ENCODE measurements at places on chromosomes 1 and 21.

GRCh38 chr1:97368296-97368695 is 552.5 kb downstream of the DPYD start:
- no peak overlapping the region for H3K27ac ChIP-seq
- no peaks in the 10 kb centered on the region for H3K4me1 ChIP-seq
- no peak for DNase-seq
- peaks cover 5% of the 10 kb centered on the region for H3K36me3 ChIP-seq
- H3K4me3 ChIP-seq = no peak overlapping the region

DNA sequence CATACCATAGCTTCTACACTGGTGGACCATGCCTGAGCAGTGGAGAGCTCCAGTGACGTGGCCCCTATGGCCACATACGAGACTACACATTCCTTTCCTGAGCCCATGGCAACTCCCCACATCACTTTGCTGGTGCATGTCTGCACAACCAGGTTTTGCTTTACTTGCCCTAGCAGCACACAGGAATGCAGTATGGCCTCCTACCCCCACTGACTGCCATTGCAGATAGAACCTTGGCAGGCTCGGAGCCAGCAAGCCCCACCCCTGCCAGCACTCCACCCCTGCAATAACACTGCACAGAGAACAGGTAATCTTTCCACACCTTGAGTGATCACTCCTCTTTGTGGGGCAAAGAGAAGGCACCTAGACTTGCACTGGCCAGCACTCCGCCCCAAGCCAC is 531.9 kb upstream of the CAMK1G start:
- no peak overlapping the region for H3K4me3 ChIP-seq
- H3K27ac ChIP-seq = no peak overlapping the region
- no peaks in the 10 kb centered on the region for H3K36me3 ChIP-seq
- no peaks in the 10 kb centered on the region for H3K4me1 ChIP-seq
- DNase-seq = no peak

GRCh38 chr1:226082959-226083301 is 20.4 kb downstream of the H3-3A start:
- peak overlapping the region; percentile 73 for H3K4me3 ChIP-seq
- DNase-seq = peak; percentile 71
- H3K4me1 ChIP-seq = peaks cover 10% of the 10 kb centered on the region
- no peaks in the 10 kb centered on the region for H3K27me3 ChIP-seq
- H3K36me3 ChIP-seq = no peaks in the 10 kb centered on the region

DNA sequence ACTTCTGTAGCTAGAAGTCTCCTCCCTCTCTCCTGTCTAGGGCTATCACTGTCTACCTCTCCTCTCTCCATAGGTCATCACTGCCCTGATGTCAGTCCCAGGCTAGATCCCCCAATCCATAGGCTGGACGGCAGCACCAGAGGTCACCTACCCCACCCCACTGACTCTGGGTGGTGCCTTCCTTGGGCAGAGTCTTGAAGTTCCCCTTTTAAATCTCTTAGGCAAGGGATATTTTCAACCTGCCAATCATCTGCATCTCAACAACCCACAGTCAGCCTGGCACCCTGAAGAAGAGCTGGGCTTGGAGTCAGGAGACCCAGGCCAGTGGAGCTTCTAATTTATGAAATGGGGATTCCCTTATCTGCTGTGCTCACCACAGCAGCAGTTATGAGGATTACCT is 13.2 kb downstream of the MYBPH start:
- H3K4me3 ChIP-seq = no peak overlapping the region
- H3K27me3 ChIP-seq = no peaks in the 10 kb centered on the region
- no peaks in the 10 kb centered on the region for H3K4me1 ChIP-seq
- H3K27ac ChIP-seq = no peak overlapping the region
- no peak for DNase-seq

DNA sequence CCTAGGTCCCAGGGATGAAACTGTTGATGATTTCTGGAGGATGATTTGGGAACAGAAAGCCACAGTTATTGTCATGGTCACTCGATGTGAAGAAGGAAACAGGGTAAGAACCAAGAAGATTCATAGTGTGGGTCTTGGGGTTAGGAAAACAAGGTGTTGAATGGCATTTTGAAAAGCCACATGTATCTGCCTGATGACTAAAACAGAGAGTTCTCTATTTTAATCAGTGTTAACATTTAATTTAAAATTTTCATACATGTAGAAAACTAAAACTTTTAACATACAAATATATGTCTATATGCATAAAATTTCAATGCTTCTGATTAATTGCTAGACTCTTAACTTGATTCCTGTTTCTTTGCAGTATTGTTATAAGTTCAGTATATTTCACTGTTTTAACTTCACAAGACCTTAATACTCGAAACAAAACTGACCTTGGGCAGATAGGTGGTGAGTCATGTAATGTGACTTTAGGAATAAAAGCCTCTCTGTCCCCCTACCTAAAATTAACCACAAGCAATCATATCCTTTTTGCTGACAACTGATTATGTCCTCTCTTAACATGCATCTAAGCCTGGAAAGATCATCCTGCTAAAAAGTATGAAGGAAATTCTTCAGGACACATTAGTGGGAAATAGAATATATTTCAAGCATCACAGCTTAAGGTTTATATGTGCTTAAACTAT is 95.6 kb downstream of the PTPRC start:
- H3K27ac ChIP-seq = no peak overlapping the region
- DNase-seq = no peak
- no peaks in the 10 kb centered on the region for H3K4me1 ChIP-seq
- peaks cover 3% of the 10 kb centered on the region for H3K36me3 ChIP-seq
- H3K27me3 ChIP-seq = no peaks in the 10 kb centered on the region
- no peak overlapping the region for H3K4me3 ChIP-seq

- H3K4me3 ChIP-seq = no peak overlapping the region
- no peak for DNase-seq
- no peak overlapping the region for H3K27ac ChIP-seq
- H3K36me3 ChIP-seq = no peaks in the 10 kb centered on the region
- H3K27me3 ChIP-seq = no peaks in the 10 kb centered on the region
- H3K4me1 ChIP-seq = peaks cover 10% of the 10 kb centered on the region
Observed at GRCh38 chr1:205588636-205589035, 43.2 kb downstream of the ELK4 start.

- no peak for DNase-seq
- no peaks in the 10 kb centered on the region for H3K27me3 ChIP-seq
- no peak overlapping the region for H3K27ac ChIP-seq
Observed at GRCh38 chr21:23217597-23217996, 2219.4 kb downstream of the NCAM2 start.

GRCh38 chr1:119371815-119372214 is 3.2 kb downstream of the HAO2 start:
- no peak overlapping the region for H3K4me3 ChIP-seq
- no peaks in the 10 kb centered on the region for H3K4me1 ChIP-seq
- H3K27ac ChIP-seq = no peak overlapping the region
- no peak for DNase-seq
- H3K36me3 ChIP-seq = no peaks in the 10 kb centered on the region

- peaks cover 19% of the 10 kb centered on the region for H3K4me1 ChIP-seq
- H3K27me3 ChIP-seq = no peaks in the 10 kb centered on the region
- no peaks in the 10 kb centered on the region for H3K36me3 ChIP-seq
Observed at GRCh38 chr1:23593042-23593521, 33.8 kb upstream of the ID3 start.

- DNase-seq = no peak
- peaks cover 82% of the 10 kb centered on the region for H3K36me3 ChIP-seq
- no peaks in the 10 kb centered on the region for H3K4me1 ChIP-seq
Observed at GRCh38 chr21:46394595-46395104, 64.0 kb upstream of the DIP2A start.

- peak overlapping the region; percentile 76 for H3K27ac ChIP-seq
- no peak overlapping the region for H3K4me3 ChIP-seq
- H3K27me3 ChIP-seq = no peaks in the 10 kb centered on the region
Observed at GRCh38 chr1:99669376-99669775, 23.5 kb downstream of the PALMD start.

GRCh38 chr1:83693427-83694126 is 305.4 kb downstream of the TTLL7 start:
- H3K36me3 ChIP-seq = no peaks in the 10 kb centered on the region
- peak overlapping the region; percentile 40 for H3K27ac ChIP-seq
- peak overlapping the region; percentile 38 for H3K4me3 ChIP-seq
- peaks cover 9% of the 10 kb centered on the region for H3K4me1 ChIP-seq

DNA sequence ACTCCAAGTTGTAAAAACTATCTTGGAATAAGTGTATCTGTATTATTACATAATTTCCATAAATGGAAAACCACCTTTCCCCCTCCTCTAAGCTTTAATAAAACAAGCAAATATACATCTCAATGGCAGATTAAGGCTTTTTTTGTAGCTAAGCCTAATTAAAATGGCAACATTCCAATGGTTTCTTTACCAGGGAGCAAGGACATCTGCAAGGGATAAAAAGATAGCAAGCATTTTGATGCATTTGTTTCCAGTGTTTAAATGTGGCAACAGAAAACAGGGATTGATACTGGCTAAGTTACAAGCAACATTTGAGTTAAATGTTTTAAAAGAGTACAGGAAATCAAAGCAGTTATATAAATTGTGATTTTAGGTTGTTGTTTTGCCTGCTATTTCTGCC is 1012.7 kb downstream of the ADGRL2 start:
- no peak overlapping the region for H3K27ac ChIP-seq
- no peaks in the 10 kb centered on the region for H3K27me3 ChIP-seq
- H3K4me1 ChIP-seq = no peaks in the 10 kb centered on the region

- H3K27ac ChIP-seq = no peak overlapping the region
- peaks cover 13% of the 10 kb centered on the region for H3K27me3 ChIP-seq
- no peaks in the 10 kb centered on the region for H3K4me1 ChIP-seq
- no peak overlapping the region for H3K4me3 ChIP-seq
- DNase-seq = no peak
- no peaks in the 10 kb centered on the region for H3K36me3 ChIP-seq
Observed at GRCh38 chr1:53502641-53503432, 43.6 kb downstream of the DMRTB1 start.

DNA sequence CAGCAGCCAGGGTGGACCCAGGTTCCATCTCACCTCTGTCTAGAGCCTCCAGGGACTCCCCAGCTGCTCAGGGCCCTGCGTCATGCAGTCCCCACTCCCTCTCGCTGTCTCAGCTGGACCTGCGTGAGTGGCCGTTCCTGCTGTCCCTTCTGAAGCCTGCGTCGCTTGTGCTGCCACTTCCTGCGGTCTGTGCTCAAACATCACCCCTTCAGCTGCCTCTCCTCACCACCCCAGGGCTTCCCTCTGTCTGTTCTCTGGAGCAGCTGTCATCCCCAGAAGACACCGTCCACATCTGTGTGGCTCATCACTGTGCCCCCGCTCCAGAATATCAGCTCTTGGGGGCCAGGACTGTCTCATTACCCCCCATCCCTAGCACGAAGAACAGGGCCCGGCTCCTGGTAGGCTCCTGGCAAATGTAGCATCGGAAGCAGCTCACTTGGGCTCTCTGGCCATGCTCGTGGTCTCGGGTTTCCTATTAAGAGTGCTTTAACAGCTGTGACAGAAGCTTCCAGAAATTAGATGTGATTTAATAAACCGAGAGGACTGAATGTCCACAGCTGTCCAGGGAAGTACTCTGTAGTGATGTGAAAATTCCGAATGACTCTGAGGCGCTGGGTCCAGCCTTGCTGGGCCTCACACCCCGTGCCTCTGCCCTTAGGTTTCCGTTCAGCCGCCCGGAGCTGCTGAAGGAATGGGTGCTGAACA is 3.3 kb downstream of the THAP3 start:
- H3K27ac ChIP-seq = no peak overlapping the region
- H3K36me3 ChIP-seq = peaks cover 56% of the 10 kb centered on the region
- H3K4me1 ChIP-seq = peaks cover 20% of the 10 kb centered on the region
- no peak for DNase-seq
- H3K27me3 ChIP-seq = no peaks in the 10 kb centered on the region

DNA sequence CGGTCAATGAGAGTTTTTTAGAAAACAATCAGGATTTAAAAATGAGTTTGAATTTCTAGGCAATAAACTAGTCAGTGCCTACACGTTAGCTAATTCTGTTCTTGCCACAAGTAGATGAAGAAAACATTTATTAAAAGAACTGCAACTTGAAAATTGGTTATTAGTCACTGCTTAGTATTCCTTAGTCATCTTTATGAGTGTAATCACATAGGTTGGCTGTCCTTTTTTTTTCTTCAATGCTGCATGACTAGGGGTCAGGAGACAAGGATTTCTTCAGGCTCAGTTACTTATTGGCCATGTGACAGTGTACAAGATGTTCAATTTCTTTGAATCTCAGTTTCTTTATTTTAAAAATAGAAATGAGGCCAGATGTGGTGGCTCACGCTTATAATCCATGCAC is 17.1 kb downstream of the SOAT1 start:
- H3K27ac ChIP-seq = no peak overlapping the region
- DNase-seq = no peak
- H3K27me3 ChIP-seq = no peaks in the 10 kb centered on the region
- no peaks in the 10 kb centered on the region for H3K36me3 ChIP-seq
- H3K4me1 ChIP-seq = no peaks in the 10 kb centered on the region

- H3K27ac ChIP-seq = no peak overlapping the region
Observed at GRCh38 chr1:183909672-183910071, 104.8 kb downstream of the RGL1 start.

DNA sequence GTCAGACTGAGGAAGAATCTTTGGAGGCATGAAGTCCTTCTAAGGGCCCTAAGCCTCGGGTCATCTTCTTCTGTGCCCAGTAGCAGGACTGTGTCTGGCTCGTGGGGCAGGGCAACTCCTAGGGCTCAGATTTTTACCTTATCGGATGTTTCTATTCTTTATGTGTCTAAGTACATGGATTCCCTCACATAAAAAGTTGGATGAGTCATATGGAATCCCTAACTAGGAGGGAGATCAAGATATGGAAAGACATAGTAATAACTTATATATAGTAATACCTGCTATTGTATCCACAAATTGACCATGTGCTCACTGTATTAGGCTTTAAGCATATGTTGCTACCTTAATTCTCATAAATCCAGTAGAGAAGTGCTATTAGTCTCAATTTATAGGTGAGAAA is 364.5 kb upstream of the CAMK1G start:
- no peak overlapping the region for H3K27ac ChIP-seq
- H3K36me3 ChIP-seq = no peaks in the 10 kb centered on the region
- H3K27me3 ChIP-seq = peaks cover 21% of the 10 kb centered on the region
- no peak for DNase-seq

DNA sequence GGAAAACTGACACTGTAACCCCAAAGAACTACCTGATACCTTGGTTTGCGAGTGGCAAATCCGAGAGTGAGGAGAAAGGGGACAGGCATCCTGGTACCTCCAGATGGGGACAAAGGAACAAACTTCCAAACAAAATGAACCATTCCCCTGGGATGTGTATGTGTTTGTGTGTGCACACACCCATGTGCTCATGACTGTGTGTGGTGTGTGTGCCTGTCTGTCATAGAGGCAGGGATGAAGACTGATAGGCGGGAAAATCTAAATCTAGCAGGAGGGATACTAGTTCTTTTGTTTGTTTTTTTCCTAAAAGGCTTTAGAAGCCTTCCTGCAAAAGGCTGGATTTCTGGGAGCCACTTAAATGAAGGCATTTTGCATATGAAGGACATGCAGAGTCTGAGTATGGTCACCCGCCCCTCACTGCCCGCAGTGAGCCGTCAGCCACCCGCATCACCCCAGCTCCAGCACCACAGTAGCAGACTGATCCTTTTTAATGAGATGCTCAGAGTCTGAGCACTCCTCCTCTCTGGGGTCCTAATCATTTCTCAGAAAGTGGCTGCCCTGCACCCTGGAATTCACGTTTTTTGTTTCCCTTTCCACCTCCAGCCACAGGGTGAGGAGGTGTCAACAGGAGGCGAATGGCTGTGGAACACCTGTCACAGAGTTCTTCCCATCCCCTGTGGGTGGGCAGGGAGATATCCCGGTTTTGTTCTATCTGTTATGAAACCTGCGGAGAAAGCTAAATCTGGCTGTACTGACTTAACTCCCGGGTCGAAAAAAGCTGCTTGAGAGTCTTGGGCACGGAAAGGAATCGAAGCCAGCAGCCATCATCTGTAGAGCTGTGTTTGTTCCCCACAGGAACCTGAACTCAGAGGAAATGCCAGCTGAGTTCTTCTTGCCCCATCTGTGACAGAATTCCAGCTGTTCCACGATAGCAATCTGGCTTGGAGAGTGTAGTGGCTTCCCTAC is 34.9 kb downstream of the UTP25 start:
- H3K4me1 ChIP-seq = no peaks in the 10 kb centered on the region
- no peaks in the 10 kb centered on the region for H3K36me3 ChIP-seq
- no peak for DNase-seq
- no peak overlapping the region for H3K27ac ChIP-seq
- H3K27me3 ChIP-seq = peaks cover 16% of the 10 kb centered on the region
- H3K4me3 ChIP-seq = no peak overlapping the region
